ENCODE measurements at places on chromosomes 5 and 9.
A peak's percentile ranks its signal among the peaks of the same experiment; 100 is the strongest.

DNA sequence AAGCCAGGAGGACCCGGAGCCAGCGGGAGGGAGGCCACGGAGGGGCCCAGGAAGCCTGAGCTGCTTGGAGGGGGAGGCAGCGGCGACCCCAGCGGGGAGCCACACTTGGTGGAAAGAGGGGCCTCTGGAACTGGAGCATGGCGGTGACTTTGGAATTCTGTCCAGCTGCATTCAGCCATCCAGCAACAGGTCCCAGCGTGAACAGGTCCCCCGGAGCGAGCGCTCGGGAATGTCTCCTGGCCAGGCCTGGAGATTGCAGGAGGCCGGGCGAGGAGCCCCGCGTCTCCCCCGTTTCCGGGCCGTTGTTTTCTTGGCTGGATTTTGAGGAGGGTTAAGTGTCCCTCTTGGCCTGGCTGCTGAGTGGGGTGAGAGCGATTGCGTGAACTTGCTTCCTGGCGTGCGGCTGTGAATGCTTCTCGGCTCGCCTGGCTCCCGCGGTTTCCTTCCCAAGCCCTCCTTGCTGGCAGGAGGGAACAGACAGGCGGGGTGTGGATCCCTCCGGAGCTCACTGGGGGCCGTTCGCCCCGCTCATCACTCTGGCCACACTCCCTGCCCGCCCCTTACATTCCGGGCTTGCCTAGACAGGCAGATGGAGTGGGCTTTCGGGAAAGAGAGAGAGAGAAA, 125.3 kb upstream of the IRX4 start:
- DNase-seq, result no peak

GRCh38 chr9:20592673-20593072, 29.6 kb downstream of the MLLT3 start:
- no peak for DNase-seq

GRCh38 chr9:91047993-91048607, 246.5 kb downstream of the SYK start:
- DNase-seq, result no peak

DNA sequence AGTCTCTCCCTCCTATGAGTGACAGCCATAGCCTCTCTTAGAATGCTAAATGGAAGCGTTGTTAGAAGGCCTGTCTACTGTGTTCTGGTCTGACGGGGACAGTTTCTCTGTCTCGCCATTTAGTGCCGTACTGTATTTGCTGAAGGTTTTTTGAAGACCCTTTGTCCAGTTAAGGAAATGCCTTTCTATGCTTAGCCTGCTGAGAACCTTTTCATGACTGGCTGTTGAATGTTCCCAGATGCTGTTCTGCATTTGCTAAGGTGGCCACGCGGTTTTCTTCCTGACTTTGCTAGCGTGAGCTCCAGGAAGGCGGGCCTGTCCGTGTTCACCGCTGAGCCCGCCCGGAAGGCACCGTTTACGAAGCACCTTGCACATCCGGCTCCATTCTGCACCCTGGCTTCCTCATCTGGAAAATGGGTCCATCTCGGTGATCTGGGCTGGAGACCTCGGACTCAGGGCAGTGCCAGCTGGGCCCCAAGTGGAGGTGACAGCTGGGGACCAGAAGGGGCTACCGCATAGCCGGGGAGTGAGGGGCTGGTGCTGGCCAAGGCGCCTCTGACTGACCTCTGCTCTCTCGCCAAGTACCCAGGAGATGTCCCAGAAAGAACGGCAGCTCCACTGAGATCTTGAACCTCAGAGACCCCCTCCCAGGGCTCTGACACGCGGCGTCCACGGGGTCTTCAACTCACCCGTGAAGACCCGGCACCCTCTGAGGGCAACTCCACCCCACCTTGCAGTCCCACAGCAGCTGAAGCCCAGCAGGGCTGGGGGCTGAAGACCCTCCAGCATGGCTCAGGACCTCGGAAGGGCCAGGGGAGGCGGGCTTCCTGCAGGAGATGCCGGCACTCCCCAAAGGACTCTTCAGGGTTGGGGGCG, 52.5 kb upstream of the NKD2 start:
- DNase-seq, result no peak

DNA sequence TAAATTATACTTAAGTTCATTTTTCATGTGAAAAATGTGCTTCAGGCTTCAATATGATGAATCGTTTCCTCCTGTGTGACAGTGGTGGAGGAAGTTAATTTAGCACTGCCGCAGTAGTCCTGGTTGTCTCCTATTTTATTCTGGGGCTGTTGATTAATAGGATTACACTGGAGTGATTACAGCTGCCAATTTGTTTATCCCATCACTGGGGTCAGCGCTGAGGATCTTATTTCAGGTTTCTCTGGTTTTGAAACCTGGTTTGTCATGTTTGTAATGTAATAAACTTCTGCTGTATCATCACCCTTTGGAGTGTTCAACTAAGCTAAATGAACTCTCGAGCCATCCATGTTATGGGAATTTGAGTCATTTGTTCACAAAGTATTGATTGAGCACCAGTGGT, 241.7 kb upstream of the KCNN2 start:
- DNase-seq, result peak; percentile 73

- DNase-seq, result no peak
Measured at GRCh38 chr9:120526534-120526933, 53.4 kb downstream of the CDK5RAP2 start.

- DNase-seq, result no peak
Measured at GRCh38 chr9:84669013-84669287, 579 bp upstream of the NTRK2 start.

DNA sequence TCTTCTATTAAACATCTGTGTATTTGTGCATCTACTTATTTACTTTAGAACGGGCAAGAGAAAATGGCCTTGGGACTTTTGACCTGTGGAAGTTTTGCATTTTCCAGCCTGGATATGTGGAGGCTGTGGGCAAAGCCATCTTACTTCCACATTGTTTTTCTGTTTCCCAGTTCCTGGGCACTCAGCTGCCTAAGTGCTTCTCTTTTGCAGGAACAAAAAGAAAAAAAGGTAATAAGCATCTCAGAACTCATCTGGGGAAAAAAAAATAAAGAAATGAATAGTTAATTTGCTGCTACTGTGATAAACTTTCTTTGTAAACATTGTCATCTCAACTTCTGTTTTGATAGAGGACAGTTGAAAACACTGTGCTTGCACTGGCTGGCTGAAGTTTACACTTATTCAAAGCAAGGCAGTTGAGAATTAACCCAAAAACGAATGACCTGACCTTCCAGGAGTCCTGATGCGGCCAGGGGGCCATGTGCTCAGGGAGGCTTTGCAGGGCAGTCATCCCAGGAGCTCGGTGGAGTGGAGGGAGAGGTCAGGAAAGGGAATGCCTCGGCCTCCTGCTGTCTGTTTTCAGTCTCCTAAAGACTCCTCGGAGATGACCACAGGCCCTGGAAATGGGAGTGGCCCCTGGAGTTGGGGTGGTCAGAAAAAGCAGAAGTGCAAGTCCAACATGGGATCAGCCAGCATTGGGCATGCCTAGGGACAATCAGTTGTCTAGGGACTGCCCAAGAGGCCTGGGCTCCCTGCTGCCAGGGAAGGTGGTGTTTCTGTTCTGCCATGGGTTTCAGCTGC, 75.5 kb downstream of the RAI14 start:
- no peak for DNase-seq

- no peak for DNase-seq
Measured at GRCh38 chr5:116386633-116387032, 188.0 kb downstream of the SEMA6A start.

DNA sequence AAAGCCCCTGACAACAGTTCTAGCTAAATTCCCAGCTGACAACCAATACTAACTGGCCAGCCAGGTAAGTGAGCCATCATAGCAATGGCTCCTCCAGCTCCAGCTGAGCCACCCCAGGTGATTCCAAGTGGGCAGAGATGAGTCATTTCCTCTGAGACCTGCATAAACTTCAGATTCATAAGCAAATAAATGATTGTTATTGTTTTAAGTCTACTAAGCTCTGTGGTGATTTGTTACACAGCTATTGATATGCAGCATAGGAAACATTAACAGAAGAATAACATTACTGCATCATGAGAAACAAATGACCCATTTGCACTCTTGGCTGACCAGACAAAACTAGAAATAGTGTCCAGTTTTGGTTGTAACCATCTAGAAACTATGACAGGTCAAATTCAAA, 60.3 kb downstream of the TTC39B start:
- no peak for DNase-seq

- DNase-seq, result no peak
Measured at GRCh38 chr9:12879961-12880360, 105.1 kb downstream of the LURAP1L start.

DNA sequence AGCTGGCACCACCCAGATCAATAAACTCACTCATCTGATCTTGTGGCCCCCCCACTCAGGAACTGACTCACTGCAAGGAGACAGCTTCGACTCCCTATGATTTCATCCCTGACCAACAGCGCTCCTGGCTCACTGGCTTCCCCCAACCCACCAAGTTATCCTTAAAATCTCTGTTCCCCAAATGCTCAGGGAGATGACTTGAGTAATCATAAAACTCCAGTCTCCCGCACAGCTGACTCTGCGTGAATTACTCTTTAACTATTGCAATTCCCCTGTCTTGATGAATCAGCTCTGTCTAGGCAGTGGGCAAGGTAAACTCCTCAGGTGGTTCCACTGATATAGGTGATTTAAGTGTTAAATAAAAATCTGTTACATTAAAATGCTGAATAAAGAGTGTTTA, 1.9 kb upstream of the TRIM32 start:
- DNase-seq, result no peak

DNA sequence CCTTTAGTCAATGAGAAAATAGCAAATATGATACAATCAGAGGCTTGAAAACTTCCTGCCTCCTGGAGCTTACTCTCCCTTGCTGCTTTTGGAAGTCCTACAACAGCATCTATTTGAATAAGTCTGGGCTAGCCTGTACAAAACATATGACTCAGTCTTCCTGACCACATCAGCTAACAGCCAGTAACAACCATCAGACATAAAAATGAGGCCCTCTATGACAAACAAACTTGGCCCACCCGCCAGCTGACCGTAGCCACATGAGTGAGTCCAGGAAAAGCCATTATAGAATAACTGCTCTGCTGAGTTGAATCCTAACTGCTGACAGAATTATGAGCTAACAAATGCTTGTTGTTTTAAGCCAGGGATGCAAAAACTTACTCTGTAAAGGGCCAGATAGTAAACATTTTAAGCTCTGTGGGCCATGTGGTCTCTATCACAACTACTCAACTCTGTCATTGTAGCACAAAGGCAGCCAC, 347.6 kb downstream of the PTPRD start:
- DNase-seq, result no peak

GRCh38 chr5:125005266-125005665, 258.8 kb upstream of the ZNF608 start:
- no peak for DNase-seq

DNA sequence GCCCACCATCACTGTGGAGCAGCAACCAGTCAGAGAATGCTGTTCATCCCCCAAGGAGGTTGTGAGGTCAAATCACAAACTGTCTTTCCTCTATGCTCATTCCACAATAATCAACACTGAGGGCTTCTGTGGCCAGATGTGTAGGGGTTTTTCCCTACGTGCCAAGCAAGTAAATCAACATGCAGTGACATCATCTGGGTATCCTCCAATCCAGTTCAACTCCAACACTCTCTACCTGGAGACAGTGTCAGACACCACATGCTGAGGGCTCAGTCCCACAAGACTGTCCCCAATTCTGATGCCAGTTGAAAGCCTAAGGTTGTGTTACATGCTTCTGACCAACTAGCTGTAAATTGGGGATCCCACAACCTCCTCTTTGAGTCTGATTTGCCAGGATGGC, 57.3 kb upstream of the DMRT1 start:
- DNase-seq, result no peak

GRCh38 chr5:159827861-159828260, 88.4 kb upstream of the ADRA1B start:
- DNase-seq, result no peak

DNA sequence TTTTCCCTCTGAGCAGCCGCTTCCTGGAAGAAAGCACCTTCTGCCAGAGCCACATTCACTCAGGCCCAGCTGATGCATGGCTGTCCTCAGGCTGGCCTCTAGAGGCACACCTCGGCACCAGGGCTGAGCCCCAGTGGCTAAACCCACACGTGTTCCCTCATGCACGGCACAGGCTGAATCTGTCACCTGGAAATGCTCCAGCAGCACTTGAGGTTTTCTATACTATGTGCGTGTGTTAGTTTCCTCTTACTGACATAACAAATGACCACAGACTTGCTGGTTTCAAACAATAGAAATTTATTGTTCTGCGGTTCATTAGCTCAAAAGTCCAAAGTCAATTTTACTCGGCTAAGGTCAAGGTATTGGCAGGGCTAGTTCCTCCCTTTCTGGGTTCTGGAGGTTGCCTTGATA, 141.4 kb downstream of the LRRC70 start:
- DNase-seq, result no peak

DNA sequence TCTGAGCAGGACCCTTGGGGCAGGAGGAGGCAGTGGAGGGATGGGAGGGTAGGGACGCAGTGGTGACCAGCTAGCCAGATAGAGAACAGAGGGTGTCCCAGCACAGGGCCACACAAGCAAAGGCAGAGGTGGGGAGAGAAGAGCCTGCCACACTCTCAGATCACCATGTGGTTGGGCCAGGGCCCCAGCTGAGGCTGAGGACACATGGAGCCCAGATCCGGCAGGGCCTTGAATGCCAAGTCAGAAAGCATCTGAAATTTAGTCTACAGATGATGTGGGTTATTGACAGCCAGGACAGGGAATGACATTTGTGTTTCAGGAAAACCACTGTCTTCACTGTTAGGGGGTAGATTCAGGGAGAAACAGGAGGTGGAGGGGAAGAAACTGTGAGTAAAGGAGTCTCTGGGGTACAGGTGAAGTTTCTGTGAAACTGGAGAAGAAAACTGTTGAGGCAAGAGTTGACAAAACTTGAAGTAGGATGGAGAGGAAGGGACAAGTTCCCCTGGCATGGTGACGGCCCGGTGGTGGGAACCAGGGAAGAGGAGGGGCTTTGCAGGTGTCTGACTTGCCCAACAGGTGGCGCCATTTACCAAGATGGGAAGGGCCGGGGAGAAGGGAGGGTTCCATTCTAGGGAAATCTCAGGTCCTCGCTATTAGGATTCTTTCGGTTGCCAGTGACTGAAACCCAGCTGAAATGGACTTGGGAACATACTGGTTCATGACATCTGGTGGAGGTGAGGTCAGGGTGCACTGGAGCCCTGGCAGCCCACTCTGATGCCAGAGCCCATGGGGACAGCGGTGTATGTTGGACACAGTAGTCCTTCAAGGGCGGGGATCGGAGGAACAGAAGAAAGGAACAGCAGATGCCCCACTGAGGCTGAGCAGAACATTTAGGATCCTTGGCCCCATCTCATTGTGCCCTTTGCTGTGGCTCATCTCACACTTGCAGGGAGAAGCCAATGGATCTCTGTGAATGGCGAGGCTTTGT, 100.1 kb downstream of the KCNIP1 start:
- DNase-seq, result no peak

- no peak for DNase-seq
Measured at GRCh38 chr5:1099926-1100663, 11.8 kb downstream of the SLC12A7 start.

DNA sequence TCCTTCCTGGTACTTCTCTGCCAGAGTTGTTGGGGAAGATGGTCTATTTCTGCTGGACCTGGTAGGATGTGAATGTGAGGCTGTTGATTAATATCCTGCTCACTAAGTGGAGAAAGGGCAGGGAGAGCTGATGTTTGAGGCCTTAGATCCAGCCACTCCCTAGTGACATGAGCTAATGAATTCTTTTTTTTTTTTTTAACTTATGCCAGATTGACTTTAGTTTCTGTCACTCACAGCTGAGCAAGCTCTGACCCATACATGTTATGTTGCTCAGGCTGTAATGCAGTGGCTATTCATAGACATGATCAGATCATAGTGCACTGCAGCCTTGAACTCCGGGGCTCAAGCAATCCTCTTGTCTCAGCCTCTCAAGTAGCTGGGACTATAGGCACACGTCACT, 75.1 kb upstream of the SPRY4 start:
- DNase-seq, result no peak

GRCh38 chr9:21830589-21830988, 28.2 kb downstream of the MTAP start:
- no peak for DNase-seq

- no peak for DNase-seq
Measured at GRCh38 chr5:22390888-22391287, 462.3 kb downstream of the CDH12 start.

All from LNCaP clone FGC (cell line).